ENCODE measurements at places on chromosomes 2 and 18.

- DNase-seq: peak; percentile 56
These were observed 767 bp upstream of the NPPC start for GRCh38 chr2:231926761-231927565.

DNA sequence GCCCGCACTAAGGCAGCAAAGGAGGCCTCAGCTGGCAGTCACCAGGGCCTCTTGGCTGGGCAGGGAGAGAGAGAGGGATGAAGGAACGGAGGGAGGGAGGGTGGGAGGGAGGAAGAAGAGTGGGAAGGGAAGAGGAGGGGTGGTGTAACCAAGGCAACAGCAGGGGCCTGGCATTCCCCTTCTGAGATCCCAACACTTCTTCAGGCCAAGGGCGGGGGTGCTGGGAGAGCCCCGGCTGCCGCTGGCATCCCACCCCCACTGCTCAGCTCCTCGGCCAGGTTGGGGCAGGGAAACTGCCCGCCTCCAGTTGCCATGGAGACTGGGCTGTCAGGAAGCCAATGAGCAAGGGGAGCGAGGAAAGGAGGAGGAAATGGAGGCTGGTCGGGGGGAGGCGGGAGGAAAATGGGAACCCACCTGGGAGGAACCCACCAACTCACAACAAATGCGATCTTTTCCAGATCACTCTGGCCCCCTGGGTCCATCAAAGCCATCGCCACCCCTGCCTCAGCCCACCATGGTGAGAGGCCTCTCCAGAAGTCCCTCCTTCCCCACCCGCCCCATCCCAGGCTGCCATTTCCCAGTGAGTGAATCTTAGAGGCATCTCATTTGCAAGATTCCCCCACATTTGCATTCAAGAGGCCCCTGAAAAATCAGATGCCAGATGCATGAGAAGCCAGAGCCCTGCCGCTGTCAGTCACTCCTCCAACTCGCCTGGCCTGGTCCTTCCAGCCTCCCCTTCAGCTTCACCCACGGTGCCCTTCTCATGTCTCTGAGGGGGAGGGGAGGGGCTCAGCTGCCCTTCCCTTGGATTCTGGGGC lies 12.4 kb downstream of the SH2D6 start:
- DNase-seq: no peak

DNA sequence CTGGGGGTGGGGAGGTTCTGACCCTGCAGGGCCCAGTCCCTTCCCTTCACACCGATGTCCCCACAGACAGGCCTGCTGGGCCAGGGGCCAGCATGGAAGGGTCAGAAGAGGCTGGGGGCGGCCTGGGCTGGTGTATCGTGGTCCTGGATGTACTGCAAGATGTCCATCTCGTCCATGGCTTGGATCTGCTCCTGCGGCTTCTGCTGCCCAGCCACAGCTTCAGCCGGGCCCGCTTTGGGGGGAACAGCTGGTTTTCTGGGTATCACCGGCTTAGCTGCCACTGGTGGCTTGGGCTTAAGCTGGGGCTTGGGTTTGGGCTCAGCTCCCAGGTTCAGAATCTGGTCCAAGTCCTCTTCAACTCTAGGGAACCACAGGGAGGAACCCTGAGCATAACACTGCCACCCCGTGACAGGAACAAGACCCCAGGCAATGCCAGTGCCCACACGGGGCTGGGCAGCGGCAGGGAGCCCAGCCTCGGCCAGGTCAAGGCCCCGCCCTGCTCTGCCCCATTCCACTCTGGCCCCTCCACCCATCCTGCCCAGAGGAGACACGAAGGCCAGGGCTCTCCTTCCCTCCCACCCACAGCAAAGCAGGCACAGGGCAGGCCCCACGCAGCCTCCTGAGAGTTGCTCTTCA lies 31.9 kb downstream of the HS1BP3 start:
- DNase-seq: peak; percentile 71

GRCh38 chr2:159164457-159164911 lies 122.0 kb downstream of the WDSUB1 start:
- DNase-seq: no peak

GRCh38 chr2:86185517-86186212 lies 9.6 kb downstream of the IMMT start:
- no peak for DNase-seq

GRCh38 chr18:29712785-29713184 lies 1329.8 kb downstream of the DSC3 start:
- no peak for DNase-seq

GRCh38 chr2:222332116-222332515 lies 33.3 kb upstream of the PAX3 start:
- no peak for DNase-seq

DNA sequence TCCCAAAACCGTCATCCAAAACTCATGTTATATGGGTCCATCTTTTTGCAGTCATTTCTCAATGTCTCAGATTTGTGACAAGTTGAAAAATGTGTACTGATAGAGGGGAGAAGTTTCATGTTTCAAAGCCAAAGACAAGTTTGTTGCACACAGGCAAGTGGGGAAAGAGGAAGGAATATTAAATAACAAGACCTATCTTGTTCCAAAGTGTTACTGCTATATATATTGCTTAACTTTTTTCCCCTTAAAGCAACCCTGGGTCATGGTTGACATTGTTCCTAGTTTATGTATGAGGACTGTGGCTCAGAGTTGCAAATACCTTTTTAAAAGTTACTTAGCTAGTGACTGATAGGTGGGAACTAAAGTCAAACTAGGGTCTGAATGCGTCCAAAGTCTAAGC lies 1.7 kb downstream of the ITGA4 start:
- DNase-seq: no peak

GRCh38 chr2:120224735-120225548 lies 1.7 kb upstream of the TMEM185B start:
- peak; percentile 58 for DNase-seq

DNA sequence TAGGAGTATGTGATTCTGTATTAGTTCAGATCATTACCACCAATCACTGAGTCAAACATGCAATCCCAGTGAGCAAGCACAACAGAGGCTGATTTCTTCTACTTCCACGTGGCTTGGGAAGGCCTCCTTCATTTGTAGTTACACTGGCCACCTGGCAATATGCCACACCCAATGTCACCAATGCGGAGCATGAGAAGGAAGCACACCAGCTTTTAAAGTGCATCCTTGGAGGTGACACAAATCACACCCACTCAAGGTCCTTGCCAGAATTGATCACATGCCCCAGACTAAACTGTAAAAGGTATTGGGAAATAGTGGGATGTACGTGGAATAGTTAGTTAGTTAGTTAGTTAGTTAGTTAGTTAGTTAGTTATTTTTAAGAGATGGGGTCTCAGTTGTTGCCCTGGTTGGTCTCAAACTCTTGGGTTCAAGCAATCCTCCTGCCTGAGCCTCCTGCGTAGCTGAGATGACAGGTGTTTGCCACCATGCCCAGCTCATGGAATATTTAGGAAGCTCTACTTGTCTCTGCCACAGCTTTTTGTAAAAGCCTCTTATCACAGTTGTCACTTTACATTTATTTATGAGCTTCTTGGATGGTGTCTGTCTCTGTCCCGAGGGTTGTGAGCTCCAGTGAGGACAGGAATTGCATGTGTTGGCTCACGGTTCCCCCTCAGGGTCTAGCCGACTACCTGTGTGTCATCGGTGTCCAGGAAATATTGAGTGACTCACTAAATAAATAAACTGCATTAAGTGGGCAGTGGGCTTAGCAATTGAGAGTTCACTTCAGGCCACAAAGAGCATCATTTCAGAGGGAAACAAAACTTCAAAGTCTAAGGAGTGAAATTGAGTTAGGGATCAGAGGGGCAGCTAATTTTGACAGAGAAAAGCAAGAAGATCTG lies 28.1 kb upstream of the CAB39 start:
- DNase-seq: no peak

- DNase-seq: no peak
These were observed 1837.5 kb upstream of the CELF4 start for GRCh38 chr18:39403121-39403520.

- peak; percentile 31 for DNase-seq
These were observed 271.8 kb upstream of the HS6ST1 start for GRCh38 chr2:128590309-128591021.

GRCh38 chr18:59432803-59433597 lies 73.9 kb upstream of the LMAN1 start:
- no peak for DNase-seq

DNA sequence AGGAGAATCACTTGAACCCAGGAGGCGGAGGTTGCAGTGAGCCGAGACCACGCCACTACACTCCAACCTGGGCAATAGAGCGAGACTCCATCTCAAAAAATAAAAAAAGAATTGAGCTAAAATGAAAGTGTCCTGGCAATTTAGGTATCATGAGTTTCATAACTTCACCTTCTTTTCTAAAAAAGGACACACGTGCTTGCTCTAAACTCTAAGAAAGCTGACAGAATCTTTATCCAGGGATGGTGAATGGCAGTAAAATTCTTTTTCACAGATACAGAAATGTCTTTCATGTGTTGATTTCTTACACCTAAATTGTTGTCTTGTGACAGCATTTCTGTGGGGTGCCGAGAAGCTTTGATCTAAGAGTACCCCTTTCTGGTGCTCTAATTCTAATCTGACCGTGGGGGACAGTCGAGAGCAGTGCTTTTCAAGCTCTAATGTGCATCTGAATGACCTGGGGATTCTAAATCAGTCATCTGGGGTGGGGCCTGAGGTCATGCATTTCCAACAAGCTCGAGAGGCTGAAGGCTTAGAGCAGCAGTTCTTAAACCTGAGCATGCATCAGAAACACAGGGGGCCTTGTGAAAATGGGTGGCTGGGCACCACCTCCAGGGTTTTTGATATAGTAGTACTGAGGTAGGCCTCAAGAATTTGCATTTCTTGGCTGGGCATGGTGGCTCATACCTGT lies 42.1 kb upstream of the REL start:
- no peak for DNase-seq

DNA sequence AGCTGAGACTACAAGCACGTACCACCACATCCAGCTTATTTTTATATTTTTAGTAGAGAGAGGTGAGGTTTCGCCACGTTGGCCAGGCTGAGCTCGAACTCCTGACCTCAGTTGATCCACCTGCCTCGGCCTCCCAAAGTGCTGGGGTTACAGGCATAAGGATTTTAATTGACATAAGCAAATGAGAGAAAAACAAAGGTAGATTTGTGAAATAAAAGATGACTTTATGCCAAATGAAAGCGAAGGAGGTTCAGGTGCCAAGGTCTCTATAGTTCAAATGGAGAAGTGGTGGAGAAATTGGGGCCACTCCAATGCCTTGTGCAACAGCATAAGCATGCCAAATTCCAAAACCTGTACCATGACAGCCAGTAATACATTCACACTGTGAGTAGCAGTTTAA lies 180.6 kb downstream of the MREG start:
- no peak for DNase-seq

- DNase-seq: no peak
These were observed 56.9 kb downstream of the WDR75 start for GRCh38 chr2:189498205-189498604.

- DNase-seq: no peak
These were observed 25.3 kb downstream of the SCG2 start for GRCh38 chr2:223576873-223577272.

GRCh38 chr2:158718196-158718585 lies 76.9 kb upstream of the DAPL1 start:
- DNase-seq: no peak
